ENCODE measurements at places on chromosomes 7 and 10.

- DNase-seq, result no peak
Measured at GRCh38 chr7:18179093-18179492, 151.4 kb upstream of the PRPS1L1 start.

- DNase-seq, result no peak
Measured at GRCh38 chr10:11679946-11680345, 62.2 kb upstream of the ECHDC3 start.

- DNase-seq, result no peak
Measured at GRCh38 chr7:98520356-98520951, 96.6 kb upstream of the NPTX2 start.

DNA sequence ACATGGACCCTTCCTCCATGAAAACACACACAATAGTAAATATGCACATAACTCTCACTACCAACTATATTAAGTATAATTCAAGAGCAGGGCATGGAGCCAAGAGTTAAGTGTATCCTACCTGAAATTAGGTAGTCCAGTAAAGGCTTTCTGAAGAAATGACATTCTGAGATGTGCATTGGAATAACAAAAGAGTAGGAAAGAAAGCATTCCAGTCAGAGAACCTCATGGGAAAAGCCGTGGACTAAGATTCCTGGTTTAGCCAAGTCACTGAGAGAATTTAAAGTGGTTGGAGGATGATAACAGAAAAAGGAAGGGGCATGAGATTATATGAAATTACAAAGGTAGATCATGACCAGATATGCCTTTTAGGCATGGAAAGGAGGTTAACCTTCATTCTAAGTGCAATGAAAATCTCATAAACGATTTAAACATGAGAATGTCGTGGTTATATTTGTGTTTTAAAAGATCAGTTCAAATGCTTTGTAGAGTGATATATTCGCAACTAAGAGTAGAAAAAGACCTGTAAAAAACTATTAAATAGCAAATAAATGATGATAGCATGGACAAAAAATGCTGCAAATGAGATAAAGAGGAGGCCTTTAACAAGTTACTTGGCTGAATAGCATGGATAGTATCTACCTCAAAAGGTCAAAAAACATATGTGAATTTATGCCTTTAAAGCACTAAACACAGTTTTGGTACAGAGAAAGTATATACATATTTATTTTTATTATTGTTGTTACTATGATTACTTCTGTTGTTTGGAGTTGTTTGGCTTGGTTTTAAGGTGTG lies 767.4 kb upstream of the GHITM start:
- no peak for DNase-seq

- DNase-seq, result no peak
Measured at GRCh38 chr7:38746438-38746837, 115.3 kb upstream of the AMPH start.

DNA sequence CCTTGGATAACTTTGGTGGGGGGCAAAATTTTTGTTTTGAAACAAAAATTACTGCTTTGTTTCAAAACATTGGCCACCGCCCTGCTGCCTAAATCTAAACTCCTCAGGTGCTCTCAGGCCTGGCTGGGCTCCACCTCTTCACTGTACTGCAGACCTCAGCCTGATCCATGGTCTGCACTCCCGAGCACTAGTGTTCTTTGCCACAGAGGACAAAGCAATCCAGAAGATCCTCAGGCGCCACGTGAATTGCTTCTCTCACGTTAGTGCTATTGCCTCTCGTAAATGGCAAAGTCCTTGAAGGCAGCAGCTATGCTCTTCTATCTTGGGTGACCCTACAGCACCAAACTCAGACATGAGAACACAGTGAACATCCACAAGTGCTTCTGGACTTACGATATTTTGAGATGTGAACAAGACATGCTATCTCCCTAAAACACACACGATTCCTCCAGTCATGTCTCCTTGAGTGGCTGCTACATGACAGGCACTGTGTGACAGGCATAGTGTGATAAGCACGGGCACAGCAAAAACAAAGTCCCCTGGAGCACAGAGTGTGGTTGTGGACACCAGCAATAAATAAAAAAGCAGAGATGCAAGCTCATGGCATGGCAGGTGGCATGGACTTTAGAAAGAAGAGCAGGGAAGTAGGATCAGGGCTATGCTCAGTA lies 582.1 kb upstream of the DPP6 start:
- no peak for DNase-seq

GRCh38 chr7:138813945-138814344 lies 15.9 kb upstream of the ATP6V0A4 start:
- DNase-seq, result no peak

- DNase-seq, result no peak
Measured at GRCh38 chr10:13272164-13272571, 27.7 kb downstream of the PHYH start.

DNA sequence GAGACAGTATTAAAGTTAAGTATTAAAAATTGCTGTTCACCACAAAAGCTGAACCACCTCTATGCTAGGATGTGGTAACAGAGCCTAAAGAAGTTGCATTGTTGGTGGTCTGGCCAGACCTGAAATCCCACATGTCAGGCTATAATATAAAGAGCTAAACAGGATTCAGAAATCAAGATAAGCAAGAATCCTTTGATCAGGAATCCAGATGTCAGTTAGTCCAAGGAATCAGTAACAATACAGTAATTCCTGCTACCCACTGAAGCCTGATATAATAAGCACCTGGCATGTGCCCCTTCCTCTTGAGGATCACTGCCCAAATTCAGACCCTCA lies 48.9 kb downstream of the ZNF277 start:
- DNase-seq, result no peak

DNA sequence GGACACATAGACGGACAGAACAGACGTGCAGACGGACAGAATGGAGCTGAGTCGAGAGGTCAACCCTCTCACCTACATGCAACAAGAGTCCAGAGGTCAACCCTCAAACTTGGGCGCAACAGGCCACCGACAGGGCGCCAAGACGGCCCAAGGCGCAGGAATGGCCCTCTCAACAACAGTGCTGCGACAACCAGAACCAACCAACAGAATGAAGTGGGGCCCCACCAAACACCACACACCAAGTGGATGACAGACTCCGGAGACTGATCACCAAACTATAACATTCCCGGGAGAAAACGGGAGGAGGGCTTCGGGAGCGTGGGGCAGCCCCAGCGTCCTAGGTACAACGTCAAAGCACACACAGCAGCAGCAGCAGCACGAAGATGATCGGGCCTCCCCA lies 13.4 kb downstream of the INTS1 start:
- DNase-seq, result no peak

DNA sequence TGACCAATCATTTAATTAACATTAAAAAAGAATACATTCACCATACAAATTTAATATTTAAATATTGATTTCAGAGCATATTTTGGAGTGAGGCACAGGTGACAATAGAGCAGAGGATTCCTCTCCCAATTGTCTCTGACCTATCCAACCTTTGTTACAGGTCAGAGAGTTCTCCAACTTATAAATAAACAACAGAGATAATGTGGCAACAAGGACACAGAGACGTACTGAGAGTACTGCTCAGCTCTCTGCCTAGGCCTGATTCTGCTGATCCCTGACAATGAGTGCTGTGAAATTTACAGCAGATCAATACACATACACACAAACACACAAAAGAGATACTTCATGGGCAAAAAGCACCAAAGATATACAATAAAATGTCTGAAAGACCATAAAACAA lies 18.3 kb upstream of the AGAP5 start:
- no peak for DNase-seq

GRCh38 chr10:84987039-84987438 lies 658.6 kb downstream of the CCSER2 start:
- DNase-seq, result no peak

DNA sequence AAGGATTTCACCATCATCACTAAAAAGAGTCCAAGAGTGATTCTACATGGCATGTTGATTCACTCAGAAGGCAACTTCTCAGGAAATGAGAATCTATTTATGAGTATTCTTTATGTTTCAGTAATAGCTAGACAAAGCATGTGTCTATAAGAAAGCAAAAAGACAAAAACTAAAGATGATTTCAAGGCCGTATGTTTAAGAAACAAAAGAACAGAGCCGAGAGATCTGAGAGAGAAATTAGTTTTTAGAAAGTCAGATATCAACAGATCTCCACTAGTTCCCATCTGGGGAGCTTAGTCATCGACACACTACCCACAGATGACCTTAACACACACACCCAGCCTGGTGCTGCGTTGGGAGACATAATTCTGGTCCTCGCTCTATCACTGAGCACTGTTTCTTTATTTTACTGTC lies 21.0 kb downstream of the PIP4K2A start:
- DNase-seq, result no peak

DNA sequence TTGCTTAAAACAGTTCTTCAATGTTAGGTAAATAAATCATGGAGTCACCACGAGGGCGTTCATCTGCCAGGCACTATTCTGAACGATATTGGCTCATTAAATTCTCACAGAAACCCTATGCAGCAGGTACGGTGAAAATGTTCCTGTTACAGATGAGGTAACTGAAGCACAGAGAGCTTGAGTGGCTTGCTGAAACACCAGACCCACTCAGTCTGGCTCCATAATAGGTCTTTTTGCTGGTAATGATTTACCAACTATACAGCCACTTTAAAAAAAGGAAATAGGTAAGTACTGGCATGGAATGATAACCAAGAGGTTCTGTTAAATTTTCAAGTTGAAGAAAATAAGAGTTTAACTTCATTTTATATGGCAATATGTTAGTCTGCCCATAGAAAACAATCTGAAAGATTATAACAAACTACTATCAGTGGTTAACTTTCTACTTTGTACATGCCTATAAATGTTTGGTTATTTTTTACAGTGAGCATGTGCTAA lies 1.3 kb upstream of the TM9SF3 start:
- DNase-seq, result no peak

GRCh38 chr7:2209961-2210323 lies 22.8 kb downstream of the MAD1L1 start:
- DNase-seq, result no peak

DNA sequence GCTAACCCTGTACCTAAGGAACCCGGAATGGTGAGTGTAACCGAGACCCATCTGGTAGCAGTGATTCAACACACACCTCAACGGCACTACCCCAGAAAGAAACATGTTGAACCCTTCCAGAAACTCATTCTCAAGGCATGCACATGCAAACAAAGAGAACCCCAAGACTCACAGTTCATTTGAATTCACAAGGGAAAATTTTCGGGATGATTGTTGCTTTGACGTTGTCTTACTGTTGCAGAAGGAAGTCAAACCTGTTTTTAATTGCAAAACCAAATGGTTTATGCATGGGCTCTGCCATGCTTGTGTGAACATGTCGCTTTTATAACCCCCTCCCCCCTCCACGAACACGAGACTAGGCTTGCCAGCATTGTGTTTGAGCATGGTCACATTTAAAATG lies 539.7 kb downstream of the GATA3 start:
- no peak for DNase-seq
